ENCODE measurements at places on chromosomes 3 and 15. TPM values are rescaled to one million over a fixed set of nuclear protein-coding genes. Genes with fewer than 3 reads are reported as not detected.

- peak; percentile 90 for DNase-seq
These were observed 234.2 kb downstream of the GRM7 start for GRCh38 chr3:7095116-7095515.

DNA sequence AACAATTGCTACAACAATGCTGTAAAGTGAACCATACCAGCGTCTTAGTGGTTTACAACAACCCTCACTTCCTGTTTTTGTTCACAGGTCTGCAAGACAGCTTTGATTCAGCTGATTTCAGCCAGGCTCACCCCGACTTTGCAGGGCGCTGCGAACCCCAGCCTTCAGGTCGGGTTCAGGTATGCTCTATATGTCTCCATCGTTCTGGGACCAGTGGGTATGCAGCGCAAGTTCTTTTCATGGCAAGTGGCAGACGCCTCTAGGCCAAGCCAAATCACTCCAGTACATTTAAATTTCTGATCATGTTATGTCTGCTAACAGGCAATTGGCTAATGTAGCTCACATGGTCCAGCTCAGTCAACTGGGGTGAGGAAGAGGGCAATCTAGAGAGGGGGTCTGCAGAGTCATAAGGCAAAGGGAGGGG lies 52.4 kb upstream of the RGMA start:
- DNase-seq: no peak

GOLGA8T gene
- total RNA-seq: 0.30 TPM

NR1I2 gene
- total RNA-seq: 0.20 TPM

All from renal cortical epithelial cell (primary cell).